Nephron progenitor cell (in vitro differentiated cells): ENCODE measurements at places on chromosomes 11 and 22.

GRCh38 chr11:100203789-100204188 is 483.3 kb upstream of the ARHGAP42 start:
- H3K36me3 ChIP-seq = no peaks in the 10 kb centered on the region
- no peak for DNase-seq
- H3K4me1 ChIP-seq = no peaks in the 10 kb centered on the region

GRCh38 chr11:64358907-64359711 is at the start of gene RPS6KA4:
Gene RPS6KA4 (plus strand): TSS chr11:64359162. CDS start chr11:64359236, 74 bp downstream.
- peaks cover 13% of the 10 kb centered on the region for H3K36me3 ChIP-seq
- DNase-seq = peak; percentile 69
- peaks cover 4% of the 10 kb centered on the region for H3K27me3 ChIP-seq
- peaks cover 34% of the 10 kb centered on the region for H3K4me1 ChIP-seq

DNA sequence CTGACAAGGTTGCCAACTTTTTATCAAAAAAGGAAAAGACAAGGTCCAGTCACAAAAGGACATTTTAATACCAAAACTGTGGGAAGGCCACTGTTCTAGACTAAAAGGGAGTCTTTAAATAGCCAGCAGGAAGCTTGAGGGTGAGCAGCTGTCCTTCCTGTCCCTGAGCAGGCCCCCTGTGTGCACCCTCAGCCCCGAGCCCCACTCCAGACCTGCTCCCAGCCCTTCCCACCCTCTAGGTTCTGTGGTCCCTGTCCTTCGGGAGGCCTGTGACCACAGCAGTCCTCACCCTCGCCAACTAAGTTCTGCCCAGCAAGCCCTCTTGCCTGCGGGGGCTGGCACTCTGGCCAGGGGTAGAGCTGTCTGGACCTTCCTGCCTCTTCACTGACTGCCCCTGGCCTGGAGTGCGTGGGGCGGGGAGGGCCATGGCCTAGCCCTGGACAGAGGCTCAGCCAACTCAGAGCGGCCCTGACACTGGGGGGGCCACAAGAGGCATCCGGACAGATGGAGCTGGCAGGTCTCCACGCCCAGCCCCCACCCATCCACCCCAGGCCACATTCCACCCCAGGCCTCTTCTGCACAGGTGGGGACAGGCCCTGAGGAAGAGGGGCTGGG is 1.6 kb upstream of the PLXNB2 start:
- no peaks in the 10 kb centered on the region for H3K36me3 ChIP-seq
- H3K4me1 ChIP-seq = peaks cover 48% of the 10 kb centered on the region
- peak overlapping the region; percentile 66 for H3K4me3 ChIP-seq

DNA sequence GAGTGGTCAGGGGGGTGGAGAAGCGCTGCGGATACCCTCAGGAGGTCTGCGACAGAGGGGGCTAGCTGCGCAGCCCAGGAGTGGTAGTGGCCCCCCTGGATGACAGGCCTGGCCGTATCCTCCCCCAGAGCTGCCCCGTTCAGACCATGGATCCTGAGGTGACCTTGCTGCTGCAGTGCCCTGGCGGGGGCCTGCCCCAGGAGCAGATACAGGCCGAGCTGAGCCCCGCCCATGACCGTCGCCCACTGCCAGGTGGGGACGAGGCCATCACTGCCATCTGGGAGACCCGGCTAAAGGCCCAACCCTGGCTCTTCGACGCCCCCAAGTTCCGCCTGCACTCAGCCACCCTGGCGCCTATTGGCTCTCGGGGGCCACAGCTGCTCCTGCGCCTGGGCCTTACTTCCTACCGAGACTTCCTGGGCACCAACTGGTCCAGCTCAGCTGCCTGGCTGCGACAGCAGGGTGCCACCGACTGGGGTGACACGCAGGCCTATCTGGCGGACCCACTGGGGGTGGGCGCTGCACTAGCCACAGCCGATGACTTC is 505 bp downstream of the NUDT22 start:
- H3K27ac ChIP-seq = no peak overlapping the region
- DNase-seq = no peak
- no peaks in the 10 kb centered on the region for H3K27me3 ChIP-seq
- peak overlapping the region; percentile 86 for H3K4me3 ChIP-seq
- H3K36me3 ChIP-seq = no peaks in the 10 kb centered on the region

DNA sequence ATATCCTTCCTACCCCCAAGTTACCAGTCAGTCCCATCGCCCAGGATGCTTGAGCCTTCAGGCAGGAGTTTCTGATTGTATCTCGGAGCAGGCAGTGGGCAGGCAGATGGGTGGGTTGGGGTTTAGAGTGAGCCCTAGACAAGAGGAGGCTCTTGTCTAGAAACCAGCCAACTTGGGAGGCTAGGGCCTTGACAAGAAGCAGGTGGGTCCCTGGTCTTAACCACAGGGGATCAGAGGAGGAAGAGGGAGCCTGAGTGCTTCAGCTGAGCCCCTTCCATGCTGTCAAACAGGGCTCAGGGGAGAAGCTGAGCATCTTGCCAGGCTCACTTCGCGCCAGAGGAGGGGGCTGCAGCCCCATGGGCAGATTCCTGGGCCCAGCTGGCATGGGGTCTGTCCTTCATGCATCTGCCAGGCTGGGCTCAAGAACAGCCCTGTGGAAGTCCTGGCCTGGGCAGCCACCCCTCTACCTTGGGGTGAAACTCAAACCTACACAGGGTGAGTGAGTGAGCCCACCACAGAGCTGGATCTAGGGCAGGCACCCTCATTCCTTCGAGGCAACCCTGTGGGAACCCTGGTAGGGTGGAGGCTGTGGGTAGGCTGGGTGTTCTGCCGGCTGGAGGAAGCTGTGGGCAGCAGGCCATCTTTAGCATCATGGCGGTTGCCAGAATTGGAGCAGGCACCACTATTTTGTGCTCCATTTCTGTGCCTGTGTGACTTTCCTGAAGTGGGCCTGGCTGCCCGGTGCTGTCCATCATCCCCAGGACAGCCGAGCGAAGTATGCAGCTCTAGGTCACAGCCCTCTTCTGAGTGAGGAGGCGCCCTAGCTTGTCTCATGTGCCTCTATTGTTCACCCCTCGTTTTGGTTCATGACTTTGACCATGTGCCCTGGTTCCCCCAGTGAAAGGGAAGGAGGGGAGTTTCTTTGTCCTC is 108.1 kb downstream of the MORC2 start:
- H3K36me3 ChIP-seq = no peaks in the 10 kb centered on the region
- DNase-seq = no peak
- peaks cover 6% of the 10 kb centered on the region for H3K4me1 ChIP-seq
- H3K27ac ChIP-seq = no peak overlapping the region
- H3K27me3 ChIP-seq = peaks cover 7% of the 10 kb centered on the region
- H3K4me3 ChIP-seq = no peak overlapping the region

DNA sequence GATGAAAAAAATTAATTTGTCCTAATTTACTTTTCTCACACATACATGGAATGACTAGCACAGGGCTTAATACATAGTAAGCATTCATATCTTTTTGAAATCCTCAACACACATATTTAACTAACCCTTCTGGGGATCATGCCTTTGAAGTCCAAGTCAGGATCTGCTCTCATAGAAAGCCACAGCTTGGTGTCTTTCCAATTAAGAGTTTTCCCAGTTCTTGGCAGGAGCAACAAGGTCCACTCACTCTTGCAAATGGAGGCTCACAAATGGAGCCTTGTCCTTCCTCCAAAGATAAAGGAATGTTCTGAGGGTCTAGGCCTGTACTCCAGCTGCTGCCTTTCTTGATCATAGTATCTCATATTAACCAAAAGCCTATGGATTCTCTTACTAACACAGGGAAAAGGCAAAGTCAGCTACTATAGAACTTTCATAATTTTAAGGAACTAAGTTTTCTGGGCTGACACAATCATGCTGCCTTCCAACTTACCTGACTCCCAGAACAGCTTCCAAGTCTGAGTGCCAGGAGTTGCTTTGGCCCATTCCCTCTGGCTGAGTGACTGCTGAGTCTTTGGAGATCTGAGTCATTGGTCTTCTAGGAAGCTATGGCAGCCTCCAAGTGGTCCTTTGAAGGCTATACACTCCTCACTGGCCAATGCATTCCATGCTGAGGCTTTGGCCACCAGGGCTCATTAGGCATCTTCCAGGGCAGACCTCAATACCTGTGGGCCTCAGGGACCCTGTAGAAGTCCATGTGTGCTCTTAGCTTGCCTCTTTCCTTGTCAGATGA is 25.8 kb upstream of the NUCB2 start:
- DNase-seq = no peak
- peaks cover 6% of the 10 kb centered on the region for H3K27me3 ChIP-seq
- H3K27ac ChIP-seq = no peak overlapping the region
- H3K36me3 ChIP-seq = no peaks in the 10 kb centered on the region

- H3K4me3 ChIP-seq = no peak overlapping the region
- H3K4me1 ChIP-seq = peaks cover 22% of the 10 kb centered on the region
- H3K27ac ChIP-seq = no peak overlapping the region
These were observed 686 bp downstream of the USP2 start for GRCh38 chr11:119380827-119381180.
